ENCODE measurements at places on chromosomes 2 and 18.

DNA sequence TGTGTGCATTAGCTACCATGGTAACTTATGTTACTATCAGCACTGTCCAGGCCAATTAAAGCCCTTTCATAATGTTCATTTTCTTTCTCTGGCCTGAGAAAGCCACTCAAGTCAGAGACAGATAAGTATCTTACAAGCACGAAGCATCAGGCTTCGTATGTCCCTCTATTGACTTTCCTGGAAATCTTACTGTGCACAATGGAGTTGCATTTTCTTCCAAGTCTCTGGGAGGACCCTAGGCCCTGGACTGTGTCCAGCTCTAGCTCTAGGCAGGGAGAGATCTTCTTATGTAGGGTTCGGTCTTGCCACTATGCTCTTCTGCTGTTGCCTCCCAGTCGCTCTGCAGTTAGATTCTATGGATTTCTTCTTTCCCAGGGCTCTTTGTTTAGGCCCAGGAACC lies 40.0 kb upstream of the ITGA6 start:
- no peak for DNase-seq

DNA sequence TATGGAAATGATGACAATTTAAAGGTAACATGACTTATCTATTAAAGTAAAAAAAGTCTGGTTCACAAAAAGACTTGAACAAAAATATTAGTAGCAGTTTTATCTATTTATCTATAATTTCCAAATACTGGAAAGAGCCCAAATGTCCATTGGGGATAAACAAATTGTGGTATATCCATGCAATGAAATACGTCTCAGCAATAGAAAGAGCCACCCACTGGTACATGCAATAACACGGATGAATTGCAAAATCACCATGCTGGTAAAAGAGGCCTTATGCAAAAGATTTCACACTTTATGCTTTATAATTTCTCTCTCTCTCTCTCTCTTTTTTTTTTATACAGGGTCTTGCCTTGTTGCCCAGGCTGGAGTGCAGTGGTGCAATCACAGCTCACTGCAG lies 91.4 kb upstream of the ASAP2 start:
- DNase-seq, result no peak

GRCh38 chr2:108616751-108617161 lies 82.5 kb downstream of the LIMS1 start:
- peak; percentile 91 for DNase-seq

GRCh38 chr2:204657024-204657423 lies 111.7 kb downstream of the PARD3B start:
- no peak for DNase-seq

DNA sequence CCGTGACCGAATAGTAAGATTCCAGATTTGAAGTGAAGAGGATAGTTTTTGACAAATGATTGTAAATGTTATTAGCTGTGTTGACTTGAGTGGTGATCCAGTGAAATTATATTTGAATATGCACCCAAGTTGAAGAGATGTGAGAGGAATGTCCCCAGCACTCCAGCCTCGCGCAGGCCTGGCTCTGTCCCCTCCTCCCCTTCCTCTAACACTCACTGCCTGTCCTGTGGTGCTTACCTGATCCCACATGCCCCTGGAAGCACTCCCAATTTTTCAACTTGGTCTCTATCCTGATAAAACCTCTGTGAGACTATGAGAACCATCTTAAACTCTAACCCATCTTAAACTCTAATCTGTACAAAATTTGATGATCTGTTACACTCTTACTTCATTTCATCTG lies 154.7 kb upstream of the LRP1B start:
- DNase-seq, result no peak

- DNase-seq, result no peak
Measured at GRCh38 chr18:13539050-13539449, 187.3 kb downstream of the FAM210A start.

DNA sequence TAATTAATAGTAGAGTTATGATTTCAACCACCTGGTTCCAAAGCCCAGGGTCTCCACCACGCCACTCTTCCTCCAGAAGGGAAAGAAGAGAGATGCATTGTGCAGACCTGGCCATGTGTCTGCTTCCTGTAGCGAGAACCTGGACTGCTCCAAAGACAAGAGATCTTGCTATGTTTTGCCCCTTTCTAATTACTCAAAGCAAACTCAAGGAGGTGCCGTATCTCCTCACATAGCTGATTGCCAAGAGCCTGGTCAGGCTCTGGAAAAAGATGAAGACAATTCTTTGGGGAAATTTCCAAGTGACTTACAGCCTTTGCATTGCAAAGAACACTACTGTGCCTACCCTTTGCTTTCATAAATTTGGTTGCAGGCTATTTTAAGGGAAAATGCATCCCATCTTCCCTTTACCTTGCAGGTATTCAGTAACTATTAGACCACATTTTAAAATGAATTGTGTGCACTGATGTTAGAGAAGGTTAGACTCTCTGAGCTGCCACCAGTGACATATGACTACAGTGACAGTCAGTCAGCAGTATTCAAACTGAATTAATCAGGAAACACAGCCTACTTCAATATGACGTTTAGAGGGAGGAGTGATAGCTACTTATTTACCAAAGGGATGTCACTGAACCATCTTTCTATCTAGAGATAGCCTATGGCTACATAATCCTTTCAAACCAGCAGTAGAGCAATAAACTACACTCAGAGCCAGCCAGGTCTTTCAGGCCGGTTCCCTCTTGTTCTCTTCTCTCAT lies 842.1 kb upstream of the FANCL start:
- no peak for DNase-seq

- no peak for DNase-seq
Measured at GRCh38 chr2:36411962-36412444, 56.4 kb downstream of the CRIM1 start.

GRCh38 chr2:57296795-57297517 lies 749.6 kb upstream of the VRK2 start:
- DNase-seq, result peak; percentile 44

DNA sequence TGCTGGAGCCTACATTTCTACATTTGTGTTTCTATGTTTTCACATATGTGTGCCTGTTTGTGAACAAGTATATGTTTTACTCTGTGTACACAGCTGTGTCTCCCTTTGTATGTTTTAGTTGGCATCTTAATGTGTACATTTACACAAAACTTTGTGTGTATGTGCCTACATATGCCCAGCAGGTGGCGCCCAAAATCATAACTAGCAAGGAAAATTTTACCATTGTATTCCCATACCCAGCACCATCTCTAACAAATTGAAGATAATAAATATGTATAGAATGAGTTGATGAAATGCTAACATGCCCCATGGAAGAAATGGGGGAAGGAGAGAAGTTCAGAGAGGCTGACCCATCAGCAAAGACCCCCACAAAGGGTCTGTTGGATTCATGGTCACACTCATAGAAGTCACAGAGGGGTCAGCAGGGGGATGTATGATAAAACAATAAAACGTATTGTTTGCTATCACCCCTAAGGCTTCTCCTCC lies 48.1 kb downstream of the PKDCC start:
- peak; percentile 86 for DNase-seq

DNA sequence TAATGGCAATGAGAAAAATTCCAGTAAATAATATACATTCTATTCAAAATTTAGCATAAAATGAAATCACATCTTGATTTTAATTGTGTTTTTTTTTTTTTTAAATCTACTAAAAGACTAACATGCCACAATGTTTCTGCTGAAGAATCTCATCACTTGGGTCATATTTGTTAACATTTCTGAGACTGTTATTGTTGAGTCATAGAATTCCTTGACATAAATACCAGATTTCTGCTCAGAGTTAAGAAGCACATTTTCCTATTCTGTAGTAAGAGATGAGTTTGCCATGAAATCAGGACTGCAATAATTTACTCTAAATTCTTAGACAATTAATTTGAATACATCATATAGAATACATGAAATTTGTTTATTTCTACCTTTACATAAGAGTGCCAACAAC lies 154.9 kb upstream of the KYNU start:
- DNase-seq, result no peak

DNA sequence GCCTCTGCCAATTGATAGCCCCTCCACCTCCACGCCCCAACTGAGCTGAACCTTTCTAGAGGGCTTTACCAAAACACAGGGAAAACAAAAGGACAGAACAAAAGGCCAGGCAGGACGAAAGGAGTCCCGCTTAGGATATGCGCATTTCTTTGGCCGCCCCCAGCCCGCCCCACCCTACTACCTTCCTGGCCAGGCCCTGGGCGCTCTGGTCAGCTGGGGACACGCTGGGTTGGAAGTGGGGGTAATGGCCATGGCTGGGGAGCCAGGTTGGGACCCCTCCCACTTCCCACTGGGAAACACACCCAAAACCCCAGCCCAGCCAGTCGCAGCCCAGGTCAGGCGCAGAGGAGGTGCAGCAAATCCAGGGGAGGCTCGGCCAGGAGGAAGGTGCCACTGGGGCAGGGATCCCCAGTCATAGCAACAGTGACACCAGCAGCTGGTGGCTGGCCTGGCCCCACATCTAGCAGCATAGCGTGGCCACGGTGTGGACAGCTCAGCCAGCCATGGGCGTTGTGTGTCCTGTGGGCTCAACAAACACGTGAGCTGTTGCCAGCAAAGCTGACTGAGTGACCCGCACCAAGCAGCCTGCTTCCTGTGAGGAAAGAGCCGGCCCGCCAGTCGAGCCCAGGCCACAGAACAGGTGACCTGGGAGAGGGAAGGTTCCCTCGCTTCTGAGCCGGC lies 24.6 kb upstream of the B3GNT7 start:
- no peak for DNase-seq

- DNase-seq, result no peak
Measured at GRCh38 chr18:71673954-71674353, 870.2 kb downstream of the CBLN2 start.

DNA sequence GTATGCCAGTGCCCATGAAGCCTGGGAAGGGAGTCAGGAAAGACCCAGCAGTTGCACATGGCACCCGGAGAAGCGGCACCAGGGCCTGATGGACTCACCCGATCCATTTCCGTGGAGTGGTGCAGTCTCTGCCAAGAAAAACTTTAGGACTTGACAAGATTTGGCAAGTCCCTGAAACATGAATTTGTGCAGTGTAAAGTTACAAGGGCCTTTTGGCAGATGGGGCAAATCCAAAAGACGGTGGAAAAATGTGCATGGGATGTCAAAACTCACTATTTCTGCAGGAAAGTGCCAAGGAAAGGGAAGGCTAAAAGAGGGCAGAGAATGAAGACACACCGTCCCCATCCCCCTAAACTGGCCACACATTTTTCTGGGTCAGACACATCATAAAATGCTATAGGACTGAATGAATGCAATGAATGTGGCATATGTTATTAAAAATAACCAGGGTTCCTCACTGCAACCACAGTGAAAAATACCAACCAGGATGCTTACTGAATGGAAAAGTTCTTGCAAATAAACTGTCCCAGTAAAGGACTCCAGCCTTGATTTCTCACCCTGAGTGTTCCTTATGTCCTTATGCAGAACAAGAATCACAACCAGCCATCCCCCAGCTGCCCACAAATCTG lies 173.5 kb upstream of the SIX2 start:
- no peak for DNase-seq

- no peak for DNase-seq
Measured at GRCh38 chr2:118604811-118605210, 242.6 kb downstream of the EN1 start.

DNA sequence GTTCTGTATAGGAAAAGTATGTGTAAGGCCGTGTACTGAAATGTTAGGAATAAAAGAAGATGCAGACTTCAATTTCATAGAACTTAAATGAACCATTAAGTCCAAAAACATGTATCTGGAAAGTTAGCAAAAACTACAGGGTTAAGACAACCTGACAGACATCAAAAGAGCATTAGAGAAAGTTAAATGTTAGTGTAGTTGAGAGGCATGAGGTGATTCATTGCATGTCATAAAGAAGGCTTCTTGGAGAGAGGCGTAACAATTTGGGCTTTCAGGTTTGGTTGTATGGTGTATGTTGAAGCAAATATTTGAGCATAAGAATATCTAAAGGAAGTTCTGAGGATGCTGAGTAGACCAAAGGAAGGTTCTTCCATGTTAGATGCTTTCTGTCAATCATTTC lies 6.3 kb downstream of the EPC2 start:
- DNase-seq, result no peak

GRCh38 chr2:66431846-66432587 lies 2.9 kb upstream of the MEIS1 start:
- no peak for DNase-seq

DNA sequence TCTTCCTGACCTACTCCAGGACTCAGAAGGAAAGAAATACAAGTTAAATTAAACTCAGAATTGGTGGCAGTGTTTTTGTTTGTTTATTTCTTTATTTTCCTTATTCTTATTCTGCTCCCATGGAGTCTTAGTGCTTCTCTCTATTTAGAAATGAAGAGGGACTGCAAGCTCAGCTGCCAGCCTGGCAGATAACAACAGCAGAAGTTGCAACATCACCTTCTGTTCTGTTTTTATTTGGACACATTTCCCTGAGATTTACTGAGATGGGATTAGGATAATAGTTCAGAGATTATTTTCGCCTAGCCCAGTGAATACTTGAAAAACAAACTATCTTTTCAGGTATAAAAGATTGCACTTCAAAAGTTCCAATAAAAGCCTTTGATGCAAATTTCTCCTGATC lies 70.4 kb upstream of the DTNA start:
- no peak for DNase-seq

DNA sequence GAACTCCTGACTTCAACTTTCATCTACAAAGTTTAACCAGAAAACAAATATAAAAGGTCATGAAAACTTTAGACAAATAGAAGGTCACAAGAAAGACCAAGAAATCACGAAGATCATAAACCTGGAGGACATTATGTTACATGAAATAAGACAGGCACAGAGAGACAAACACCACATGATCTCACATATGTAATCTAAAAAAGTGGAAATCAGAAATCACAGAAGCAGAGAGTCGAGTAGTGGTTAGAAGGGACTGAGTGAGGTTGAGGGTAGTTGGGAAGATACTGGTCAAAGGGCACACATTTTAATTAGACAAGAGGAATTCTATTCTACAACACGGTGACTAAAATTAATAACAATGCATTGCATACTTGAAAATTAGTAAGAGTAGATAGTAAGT lies 1.4 kb downstream of the GCFC2 start:
- no peak for DNase-seq

DNA sequence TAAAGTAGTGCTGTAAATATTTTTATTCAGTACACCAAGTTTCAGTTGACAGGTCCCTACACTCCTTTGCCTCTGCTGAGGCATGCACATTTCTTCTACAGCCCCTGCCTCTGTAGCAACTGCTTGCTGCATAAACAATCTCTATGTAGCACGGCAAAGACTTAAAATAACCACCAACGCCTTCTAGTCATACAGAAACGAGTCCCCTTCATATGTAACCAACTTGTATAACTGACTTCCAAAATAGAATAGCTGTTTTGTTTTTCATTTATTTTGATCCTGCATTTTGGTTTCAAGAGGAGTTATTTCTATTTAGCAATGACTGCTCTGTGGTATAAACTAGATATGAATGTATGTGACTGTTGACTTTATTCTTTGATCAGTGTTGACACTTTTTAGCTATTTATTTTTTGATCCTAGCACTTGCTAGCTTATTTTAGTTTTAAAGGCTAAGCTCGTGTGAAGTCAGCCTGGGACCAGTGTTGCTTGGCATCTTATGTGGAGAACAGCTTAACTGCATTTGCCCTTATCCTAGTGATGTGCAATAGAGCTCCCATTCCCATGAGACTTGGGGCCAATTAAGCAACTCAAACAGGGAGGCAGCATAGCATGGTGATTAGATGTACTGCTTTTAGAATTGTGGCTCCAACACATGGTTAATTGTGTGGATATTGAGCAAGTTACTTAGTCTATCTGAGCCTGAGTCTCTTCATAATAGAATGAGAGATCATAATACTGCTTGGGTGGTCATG lies 79.6 kb downstream of the HRH4 start:
- no peak for DNase-seq
